ENCODE measurements at places on chromosomes 3 and 15.

GRCh38 chr3:45179163-45179562 lies 33.0 kb upstream of the CDCP1 start:
- no peak for DNase-seq

DNA sequence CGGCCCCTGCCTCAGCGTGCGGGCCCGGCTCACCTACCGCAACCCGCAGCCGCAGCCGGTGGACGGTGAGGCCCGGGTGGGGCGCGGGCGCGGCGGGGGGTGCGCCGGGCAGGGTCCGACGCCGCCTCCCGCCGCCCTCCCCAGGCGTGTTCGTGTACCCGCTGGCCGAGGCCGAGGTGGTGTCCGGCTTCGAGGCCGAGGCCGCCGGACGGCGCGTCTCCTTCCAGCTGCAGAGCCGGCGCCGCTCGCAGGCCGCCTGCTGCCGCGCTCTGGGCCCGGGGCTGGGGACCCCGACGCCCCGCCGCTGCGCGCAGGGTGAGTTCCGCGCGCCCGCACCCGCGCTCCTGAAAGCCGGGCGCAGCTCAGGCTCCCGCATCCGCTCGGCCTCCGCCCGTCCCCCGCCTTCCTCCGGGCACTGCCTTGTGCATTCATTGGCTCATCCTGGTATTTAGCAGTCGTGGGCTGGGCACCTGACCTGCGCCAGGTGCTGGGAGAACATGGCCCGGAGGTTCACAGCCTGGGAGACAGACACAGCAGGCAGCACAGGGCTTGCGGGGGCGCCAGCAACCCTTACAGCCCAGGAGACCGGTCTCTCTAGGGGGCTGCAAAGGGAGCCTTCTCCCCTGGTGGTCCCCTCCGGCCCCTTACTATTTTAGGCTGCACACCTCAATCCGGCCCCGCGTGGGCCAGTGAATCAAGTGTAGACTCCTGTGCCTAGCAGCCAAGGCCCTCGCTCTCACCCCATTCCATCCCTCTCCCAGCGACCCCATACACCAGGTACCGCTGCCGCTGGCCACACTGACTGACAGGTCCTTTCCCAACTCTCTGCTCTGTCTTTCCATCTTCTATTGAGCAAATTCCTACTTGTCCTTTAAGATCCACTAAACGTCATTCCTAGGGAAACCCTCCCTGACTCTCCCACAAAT lies 1.5 kb downstream of the VWA5B2 start:
- no peak for DNase-seq

DNA sequence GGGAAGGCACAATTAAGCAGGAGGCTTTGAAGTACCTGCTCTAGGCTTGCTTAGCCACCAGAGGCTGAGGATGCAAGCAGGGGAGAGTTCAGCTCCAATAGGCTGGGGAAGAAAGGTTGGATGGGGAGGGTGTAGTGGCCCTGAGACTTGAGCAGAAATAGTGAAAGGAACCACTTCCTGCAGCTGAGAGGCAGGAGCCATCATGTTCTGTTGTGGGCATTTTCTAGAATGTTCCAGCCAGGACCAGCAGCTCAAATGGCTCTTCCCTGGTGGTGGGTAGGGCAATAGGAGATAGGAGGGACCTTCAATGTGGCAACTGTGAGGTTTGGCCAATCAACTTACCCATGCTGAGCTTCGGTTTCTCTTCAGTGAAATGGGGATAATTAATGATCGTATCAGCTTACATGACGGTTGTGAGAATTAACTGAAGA lies 79.1 kb upstream of the CGNL1 start:
- DNase-seq = no peak

DNA sequence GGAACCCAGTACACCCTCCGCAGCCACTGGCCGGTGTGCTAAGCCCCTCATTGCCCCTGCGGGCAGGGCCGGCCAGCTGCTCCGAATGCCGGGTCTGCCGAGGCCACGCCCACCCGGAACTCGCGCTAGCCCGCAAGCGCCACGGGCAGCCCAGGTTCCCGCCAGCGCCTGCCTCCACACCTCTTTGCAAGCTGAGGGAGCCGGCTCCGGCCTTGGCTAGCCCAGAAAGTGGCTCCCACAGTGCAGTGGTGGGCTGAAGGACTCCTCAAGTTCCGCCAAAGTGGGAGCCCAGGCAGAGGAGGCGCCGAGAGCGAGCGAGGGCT lies 81.4 kb upstream of the BCHE start:
- no peak for DNase-seq

DNA sequence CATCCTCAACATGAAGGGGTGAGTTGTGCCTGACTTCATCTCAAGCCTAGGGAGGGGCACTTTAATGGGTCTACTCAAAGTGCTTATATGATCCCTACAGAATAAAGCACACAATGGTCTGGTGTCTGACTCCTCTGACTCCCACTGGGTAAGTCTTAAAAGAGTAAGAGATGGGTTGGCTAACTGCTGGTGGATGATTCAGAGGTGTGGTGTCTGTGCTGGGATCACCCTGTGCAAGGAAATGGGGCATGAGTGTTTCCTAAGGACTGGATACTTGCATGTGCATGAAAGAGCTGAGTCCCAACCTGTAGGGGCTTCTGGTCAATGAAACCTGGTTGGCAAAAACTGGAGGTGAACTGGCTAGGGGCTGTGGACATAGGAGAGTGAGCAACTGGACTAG lies 158.8 kb downstream of the IL20RB start:
- no peak for DNase-seq

DNA sequence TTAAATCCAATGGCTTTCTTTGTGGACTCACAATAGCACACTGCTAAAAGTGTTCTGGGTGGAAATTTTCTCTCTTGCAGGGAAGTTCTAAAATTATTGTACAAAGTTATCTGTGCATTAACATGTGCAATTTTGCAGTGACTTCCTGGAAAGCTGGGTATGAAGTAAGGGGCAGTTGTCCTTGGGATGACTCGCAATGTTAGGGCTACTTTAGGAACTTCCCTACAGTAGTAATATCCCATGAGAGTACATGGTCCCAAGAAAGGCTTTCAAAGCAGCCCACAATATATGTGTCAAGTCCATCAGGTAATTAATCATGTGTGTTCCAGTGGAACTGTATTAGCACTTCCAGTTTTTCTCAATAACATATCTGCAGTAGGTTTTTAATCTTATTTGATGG lies 201.0 kb upstream of the UBE2E2 start:
- DNase-seq = no peak

- DNase-seq = no peak
These were observed 624.8 kb downstream of the NTRK3 start for GRCh38 chr15:87631775-87632174.
